ENCODE measurements at places on chromosomes 7 and 10. TPM values are rescaled to one million over a fixed set of nuclear protein-coding genes. Genes with fewer than 3 reads are reported as not detected.

Gene RPP38
- 11.0 TPM for total RNA-seq

Gene TRIM74
- total RNA-seq, result 0.28 TPM

Gene ASZ1
- not detected for total RNA-seq

Gene MCU
- total RNA-seq, result 16.1 TPM

Gene FGFR2
- total RNA-seq, result 0.70 TPM

Gene WNT8B
- not detected for total RNA-seq

Gene TEX36
- total RNA-seq, result not detected

Gene SLC18A2
- total RNA-seq, result 0.47 TPM

Gene IKZF1
- 0.88 TPM for total RNA-seq

Gene STRIP2
- 20.3 TPM for total RNA-seq

Gene AGBL3
- 0.64 TPM for total RNA-seq

Gene AMPH
- 2.2 TPM for total RNA-seq

Gene CLDN4
- total RNA-seq, result 0.30 TPM

Gene LLCFC1
- not detected for total RNA-seq

Gene NKX6-2
- total RNA-seq, result not detected

Measured in heart right ventricle (tissue), 16 donors.